NCI-H2171 (cell line): ENCODE measurements at places on chromosomes 11 and 22.
A peak's percentile ranks its signal among the peaks of the same experiment; 100 is the strongest.

- DNase-seq, result no peak
Observed at GRCh38 chr11:105051559-105051958, 6.4 kb upstream of the CARD16 start.

DNA sequence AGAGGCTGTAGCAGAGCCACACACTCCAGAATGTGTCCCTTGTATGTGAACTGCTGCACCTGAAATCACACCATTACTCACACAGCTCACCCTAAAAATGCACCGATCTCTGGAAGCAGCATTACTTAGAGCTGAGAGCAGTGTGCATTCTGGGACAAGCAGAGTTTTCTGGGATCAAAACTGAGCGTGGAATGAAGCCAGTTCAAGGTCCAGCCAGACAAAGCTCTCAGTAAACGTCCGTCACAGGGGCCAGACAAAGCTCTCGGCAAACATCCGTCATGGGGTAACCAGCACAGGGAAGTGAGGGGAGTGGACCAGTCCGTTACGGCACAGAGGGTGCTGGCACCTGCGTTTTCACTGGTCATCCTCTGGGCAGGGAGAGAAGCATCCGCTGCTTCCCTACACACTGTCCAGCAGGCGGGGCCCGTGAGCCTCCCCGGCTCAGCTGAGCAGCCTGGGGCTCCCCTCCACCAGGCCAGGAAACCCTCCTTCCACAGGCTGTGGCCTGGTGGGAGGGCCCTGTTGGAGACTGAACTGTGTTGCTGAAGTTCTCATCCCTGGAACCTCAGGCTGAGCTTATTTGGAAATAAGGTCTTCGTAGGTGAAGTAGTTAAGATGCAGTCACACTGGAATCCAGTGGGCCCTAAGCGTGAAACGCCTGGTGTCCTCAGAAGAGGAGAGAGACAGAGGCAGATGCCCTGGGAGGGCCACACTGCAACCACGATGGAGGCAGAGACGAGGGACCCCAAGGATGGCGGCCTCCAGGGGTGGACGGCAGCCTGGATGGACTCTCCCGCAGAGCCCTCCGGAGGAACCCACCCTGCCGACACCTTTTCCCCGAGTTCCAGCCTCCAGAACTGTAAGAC lies 883.9 kb downstream of the BRD1 start:
- DNase-seq, result no peak

GRCh38 chr11:120139316-120140069 lies 1.6 kb upstream of the TRIM29 start:
- no peak for DNase-seq

GRCh38 chr11:76700177-76701100 lies 29.9 kb upstream of the LRRC32 start:
- DNase-seq, result no peak

DNA sequence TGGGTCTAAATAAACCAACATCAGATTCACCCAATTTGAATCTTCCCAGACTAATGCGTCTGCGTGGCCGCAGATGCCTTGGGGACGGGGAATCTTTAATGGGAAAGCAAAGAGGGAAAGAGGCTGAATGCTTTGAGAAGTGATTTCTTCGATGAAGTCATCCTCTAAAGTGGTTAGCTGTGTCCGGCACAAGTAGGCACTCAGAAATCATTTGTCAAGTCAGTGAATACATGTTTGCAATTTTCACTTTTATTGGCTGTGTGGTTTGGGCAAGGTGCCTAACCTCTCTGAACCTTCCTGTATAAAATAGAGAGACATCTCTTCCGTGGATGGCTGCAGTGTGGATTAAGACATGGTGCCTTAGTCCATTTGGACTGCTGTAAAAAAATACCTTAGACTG lies 19.7 kb upstream of the IFT27 start:
- DNase-seq, result no peak

DNA sequence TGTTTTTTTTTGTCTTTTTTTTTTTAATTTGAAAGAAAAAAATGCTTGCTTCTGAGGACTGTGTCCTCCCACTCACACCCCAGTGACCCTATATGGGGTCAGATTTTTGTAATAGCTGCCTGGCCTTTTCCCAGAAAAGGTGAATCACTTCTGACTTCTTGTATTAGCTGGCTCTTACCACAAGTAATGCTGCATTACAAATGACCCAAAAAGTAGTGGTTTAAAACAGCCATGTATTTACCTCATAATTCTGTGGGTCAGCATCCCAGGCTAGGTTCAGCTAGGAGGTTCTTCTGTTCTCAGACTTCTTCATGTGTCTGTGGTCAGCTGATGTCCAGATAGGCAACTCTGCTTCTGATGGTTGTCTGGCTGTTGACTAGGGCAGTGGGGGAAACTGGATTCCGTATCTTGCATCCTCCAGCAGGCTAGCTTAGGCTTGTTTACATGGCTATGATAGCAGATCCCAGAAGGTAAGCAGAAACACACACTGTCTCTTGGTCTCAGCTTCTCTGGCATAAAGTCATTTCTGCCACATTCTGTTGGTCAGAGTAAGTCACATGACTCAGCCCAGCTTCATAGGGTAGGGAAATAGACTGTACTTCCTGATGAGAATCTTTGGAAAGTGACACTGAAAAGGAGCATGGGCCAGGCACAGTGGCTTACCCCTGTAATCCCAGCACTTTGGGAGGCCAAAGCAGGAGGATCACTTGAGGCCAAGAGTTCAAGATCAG lies 19.5 kb downstream of the LHFPL7 start:
- no peak for DNase-seq

GRCh38 chr11:10653946-10654810 lies 39.4 kb downstream of the IRAG1 start:
- DNase-seq, result no peak

GRCh38 chr11:118180300-118180703 lies 3.9 kb upstream of the SCN2B start:
- no peak for DNase-seq

DNA sequence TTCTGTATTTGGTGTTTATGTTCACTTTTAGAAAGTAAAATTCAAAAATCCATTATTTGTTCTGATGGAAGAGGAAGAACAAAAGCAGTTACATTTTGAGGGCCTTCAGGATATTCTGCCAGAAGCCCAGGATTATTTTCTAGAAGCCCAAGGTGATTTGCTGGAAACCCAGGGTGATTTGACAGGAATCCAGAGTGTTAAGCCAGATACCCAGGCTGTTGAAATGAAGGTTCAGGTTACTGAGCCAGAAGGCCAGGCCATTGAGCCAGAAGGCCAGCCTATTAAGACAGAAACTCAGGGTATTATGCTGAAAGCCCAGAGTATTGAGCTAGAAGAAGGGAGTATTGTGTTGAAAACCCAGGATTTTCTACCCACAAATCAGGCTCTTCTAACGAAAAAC lies 33.1 kb downstream of the CCDC15 start:
- no peak for DNase-seq

GRCh38 chr11:132463295-132464002 lies 1068.9 kb downstream of the OPCML start:
- DNase-seq, result no peak

DNA sequence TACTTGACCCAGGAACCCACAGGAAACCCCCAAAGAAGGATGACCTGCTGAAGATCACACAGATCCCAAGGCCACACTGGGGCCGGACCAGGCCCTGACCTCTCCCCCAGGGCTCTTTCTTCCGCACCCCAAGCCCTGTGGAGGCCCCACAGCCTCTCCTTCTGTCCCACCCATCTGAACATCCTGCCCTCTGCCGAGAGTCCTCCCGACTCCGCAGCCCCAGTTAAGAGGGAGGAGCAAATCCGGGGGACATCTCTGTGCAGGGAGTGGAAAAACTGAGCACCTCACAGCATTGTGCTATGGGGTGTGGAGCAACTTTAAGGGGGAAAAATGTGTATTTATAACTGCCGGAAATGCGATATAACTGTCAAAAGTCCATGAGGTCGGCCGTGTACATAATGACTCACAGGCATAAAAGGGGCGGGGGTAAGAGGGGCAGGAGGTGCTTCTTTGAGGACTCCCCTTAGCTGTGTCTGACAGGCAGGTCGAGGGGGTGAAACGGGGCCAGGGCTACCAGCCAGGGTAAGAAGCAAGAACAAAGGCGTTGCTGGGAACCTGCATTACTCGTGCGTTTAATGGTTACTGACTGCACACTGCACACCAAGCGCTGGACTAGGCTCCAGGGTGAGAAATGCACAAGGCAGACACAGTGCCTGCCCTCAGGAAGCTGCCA lies 57.2 kb downstream of the WNT11 start:
- no peak for DNase-seq

DNA sequence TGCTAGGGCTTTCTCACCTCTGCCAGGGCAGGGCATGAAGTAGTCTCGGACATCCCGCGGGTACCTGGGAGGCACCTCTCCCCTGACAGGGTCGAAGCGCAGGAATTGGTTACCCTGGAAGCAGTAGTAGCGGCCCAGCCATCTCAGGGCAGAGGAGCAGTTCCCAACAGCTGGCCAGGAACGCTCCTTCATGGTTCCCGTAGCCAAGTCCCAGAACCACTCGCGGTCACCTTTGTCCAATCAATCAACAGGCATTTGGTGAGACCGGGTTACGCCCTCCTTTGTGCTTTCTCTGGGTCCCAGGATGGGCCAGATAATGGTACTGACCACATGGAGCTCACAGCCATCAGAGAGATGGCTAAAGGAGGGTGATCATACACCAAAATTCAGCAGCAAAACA lies 3.4 kb downstream of the HPX start:
- DNase-seq, result no peak

DNA sequence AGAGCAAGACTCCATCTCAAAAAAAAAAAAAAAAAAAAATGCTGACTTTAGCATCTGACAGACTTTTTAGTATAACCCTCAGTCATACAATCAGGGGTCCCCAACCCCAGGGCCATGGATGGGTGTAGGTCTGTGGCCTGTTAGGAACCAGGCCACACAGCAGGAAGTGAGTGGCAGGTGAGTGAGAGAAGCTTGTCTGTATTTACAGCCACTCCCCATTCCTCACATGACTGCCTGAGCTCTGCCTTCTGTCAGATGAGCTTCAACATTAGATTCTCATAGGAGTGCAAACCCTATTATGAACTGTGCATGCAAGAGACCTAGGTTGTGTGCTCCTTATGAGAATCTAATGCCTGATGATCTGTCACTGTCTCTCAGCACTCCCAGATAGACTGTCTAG lies 3.3 kb downstream of the FAM227A start:
- DNase-seq, result no peak

GRCh38 chr11:10298342-10298741 lies 4.3 kb upstream of the SBF2 start:
- DNase-seq, result no peak

- DNase-seq, result no peak
Observed at GRCh38 chr11:35173616-35174566, 34.9 kb downstream of the CD44 start.

DNA sequence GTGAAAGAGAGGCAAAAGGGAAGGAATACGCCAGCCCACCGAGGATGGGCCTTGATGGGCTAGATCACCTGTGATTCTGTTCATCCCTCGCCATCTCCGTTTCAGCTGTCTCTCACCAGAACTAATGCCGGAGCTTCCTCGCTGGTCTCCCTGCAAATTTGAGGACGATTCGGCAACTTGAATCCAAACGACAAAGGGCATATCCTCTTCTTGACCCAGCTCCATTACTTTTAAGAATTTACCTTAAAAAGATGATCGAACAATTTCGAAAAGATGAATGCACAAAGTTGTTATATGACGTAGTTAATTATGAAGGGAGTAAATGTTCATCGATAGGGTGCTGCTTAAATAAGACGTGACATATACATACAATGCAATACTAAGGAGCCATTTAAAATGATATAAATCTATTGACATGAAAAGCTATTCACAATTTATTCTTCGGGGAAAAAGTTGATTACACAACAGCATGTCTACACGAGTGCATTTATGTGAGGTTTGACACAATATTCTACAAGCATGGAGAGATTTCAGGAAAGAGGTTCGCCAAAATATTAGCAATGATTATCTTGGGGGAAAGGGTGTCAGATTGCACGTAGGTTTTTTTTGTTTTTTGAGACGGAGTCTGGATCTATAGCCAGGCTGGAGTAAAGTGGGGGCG lies 937 bp upstream of the FAM168A start:
- peak; percentile 53 for DNase-seq

DNA sequence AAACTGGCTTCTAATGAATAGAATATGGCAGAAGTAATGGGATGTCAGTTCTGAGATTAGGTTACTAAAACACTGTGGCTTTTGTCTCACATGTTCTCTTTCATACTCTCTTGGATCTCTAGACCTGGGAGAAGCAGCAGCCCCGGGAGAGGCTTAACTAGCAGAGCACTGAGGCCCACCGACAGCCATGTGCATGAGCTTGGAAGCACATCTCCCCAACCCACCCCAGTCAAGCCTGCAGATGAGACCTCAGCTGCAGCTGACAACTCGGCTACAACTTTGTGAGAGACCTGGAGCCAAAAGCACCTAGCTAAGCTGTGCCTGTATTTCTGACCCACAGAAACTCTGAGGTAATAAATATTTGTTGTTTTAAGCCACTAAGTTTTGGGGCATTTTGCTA lies 100.8 kb downstream of the TRIM29 start:
- DNase-seq, result no peak

DNA sequence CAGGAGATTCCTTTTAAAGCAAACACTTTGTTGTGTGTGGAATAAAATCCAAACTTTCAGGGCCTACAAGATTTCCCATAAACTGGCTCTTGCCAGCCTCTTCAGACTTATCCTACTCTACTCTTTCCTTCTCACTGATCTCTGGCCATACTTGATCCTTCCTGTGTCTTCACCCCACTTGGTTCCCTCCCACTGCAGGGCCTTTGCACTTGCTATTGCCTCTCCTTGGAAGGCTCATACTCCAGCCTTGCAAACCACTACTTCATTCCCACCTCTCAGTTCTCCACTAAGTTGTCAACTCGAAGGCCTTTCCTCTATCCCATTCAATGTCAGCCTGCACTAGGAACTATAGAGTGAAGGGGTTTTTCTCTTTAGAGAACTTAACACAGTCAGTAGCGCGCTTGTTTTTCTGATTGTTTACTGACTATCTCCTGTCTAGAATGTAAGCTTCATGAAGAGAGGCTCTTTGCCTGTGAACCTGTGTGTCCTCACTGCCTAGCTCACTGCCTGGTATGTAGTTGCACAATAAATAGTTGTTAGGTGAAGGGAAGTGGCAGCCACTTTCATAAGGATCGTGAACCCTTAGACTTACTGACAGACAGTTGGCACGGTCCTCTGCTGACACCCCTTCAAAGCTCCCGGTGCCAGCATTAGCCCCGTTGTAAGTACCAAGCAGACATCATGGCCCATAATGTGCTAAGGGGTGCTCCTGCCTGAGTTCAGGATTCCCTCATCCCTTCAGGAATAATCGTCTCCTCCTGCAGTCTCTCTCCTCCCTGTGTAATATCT lies 833 bp upstream of the ME3 start:
- DNase-seq, result no peak

DNA sequence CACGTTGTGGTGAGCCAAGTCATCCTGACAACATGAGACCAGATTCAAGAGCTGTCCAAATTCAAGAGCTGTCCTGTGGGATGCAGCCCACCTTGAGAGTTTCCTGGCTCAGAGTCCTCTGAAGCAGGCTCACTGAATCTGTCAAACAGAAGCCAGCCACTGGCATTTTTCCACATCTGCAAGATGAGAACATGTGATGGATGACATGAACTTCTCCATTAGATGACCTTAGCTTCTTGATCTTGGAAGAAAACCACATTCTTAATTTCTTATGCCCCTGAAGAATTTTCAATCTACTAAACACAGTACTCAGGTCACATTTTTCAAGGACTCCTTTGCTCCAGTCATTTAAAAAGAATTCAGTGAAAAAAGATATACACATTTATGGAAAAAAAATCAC lies 291.0 kb downstream of the GUCY1A2 start:
- DNase-seq, result no peak

- no peak for DNase-seq
Observed at GRCh38 chr11:12817681-12818332, 143.6 kb downstream of the TEAD1 start.
